Inflammatory macrophage treated with lipopolysaccharide for 4 hours (primary cell): ENCODE measurements at places on chromosomes 7 and 10.

DNA sequence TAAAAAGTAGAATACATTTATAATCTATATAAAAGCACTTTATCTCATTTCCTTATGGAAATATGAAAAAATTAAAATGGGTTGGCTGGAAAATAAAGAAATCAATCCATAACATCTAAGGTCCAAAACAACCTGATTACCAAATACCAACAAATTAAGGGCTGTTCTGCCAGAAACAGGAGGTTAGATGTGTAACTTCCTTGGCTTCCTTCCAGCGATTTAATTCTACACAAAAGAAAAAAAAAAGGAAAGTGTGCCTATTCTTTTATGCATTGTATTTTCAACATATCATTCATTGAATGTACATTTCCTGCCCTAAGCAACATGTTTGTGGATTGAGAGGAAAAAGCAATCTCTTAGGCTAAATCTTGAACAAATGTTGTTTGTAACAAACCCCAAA, 36.2 kb upstream of the USP6NL start:
- no peak for DNase-seq

- no peak for DNase-seq
Measured at GRCh38 chr10:1150638-1150955, 94.4 kb downstream of the WDR37 start.

- no peak for DNase-seq
Measured at GRCh38 chr10:61136139-61136538, 192.2 kb upstream of the RHOBTB1 start.

DNA sequence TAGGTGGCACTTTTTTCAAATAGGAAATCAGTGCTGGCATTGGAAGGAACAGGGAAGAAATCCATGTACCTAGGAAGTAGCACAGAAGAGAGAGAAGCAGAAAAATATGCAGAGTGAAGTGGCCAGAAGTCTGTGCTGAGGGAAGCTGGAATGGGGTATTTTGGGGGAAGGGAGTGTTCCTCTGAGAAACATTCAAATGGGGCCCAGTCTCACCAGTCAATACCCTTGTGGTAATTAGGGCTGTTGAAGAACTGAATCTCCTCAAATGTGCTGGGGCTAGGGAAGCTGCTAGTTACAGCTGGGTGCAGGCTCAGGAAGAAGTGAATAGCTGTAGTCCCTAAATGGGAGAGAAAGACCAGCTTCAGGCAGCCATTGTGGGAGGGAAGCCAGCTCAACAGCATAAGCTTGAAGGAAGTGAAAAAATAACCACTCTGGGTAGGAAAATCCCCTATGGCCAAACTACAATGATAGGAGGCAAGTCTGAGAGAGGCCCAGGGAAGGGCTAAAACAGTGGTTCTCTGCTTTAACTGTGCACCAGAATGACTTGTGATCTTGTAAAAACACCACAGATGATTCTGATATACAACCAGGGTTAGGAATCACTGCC, 7.6 kb downstream of the NDST2 start:
- peak; percentile 76 for DNase-seq

DNA sequence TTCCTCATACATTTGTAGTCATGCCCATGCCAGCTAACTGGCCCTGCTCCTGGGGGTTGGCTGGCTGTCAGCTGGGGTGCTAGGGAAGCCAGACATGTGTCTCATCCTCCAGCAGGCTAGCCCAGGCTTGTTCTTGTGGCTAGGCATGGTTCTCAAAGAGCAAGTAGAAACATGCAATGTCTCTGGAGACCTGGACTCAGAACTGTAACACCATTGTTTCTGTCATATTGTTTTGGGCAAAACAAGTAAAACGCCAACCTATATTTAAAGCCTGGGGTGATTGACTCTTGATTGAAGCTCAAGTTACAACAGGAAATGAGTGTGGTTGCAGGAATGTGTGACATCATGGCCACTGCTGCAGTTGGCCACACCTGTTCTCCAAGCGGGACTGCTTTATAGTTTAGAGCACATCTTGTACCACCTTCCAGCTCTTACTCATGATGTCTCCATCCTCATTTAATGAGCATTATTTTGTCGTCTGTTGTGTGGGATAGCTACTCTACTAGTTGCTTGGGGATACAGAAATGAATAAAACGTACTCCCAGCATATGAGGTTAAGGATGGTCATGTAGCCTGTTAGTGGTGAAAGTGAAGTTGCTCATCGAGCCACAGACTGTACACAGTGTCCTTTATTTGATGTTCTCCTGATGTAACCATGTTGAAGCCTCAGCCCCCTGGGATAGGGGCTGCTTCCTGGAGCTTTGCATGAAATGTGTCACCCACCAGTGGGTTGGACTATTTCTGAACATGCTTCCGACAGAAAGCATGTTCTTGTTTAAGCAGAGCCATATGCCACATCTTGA, 168.4 kb downstream of the SORCS3 start:
- DNase-seq, result no peak

GRCh38 chr7:39130274-39130673, 152.6 kb downstream of the POU6F2 start:
- no peak for DNase-seq

DNA sequence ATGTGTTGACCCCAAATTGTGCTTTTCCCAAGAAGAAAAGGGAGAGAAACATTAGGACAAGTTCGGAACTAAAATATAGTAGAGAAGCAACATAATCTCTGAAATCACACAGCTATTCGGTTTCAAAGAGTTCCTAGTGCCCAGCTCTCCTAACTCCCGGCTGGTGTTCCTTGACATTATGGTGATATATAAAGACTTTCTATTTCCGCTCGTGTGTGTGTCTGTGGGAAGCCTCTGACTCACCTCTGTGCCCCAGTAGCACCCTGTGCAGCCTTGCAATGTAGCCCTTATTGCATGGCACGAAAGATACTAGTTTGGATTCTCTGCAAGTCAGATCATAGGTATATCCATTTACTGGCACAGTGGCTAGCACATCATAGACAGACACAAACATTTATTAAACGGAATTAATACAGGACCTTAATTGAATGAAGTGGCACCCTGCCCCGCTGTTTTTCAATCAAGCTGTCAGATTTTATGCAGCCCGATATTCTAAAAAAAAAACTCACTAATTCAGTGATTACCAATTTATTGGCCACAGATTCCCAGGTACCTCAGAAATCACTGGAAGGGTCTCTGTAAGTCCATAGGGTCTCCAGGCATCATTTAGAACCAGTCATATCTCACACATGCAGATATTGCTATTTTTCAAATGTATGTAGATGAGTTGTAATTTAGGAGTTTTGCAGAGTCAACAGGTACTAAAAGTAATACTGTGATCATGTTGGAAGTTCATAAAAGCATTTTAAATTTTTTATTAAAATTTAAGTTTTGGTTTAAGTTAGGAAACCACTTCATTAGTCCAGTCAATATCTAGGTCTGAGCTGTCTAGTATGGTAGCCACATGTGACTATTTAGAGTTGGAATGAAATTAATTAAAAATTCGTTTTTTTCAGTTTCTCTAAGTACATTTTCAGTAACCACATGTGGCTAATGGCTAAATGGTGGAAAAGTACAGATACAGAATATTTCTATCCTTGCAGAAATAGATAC, 43.3 kb downstream of the SFTPD start:
- DNase-seq, result peak; percentile 47

- DNase-seq, result no peak
Measured at GRCh38 chr10:24343686-24344085, 134.7 kb downstream of the KIAA1217 start.

GRCh38 chr7:76294344-76295024, 8.0 kb upstream of the HSPB1 start:
- peak; percentile 91 for DNase-seq

DNA sequence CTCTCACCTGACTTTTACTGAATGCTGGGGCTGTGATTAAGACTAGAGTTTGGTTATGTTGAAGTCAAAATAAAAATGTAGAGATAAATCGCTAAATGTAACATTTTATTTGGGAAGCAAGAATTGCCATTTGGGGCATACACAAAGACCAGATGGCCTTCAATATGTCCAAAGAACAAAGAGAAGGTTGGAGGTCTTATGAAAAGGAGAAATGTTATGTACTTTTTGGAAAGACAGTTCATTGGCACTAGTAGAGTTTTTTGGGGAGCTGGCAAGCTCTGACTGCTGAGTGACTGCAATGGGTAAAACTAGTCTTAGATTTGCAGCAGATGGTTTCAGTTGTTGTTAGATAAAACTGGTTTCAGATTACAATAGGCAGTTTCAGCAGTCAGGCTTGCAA, 35.6 kb upstream of the GALNT17 start:
- DNase-seq, result no peak

- peak; percentile 7 for DNase-seq
Measured at GRCh38 chr7:25319707-25320106, 91.4 kb upstream of the NPVF start.

GRCh38 chr10:78953113-78953798, 115.5 kb upstream of the ZMIZ1 start:
- DNase-seq, result no peak

DNA sequence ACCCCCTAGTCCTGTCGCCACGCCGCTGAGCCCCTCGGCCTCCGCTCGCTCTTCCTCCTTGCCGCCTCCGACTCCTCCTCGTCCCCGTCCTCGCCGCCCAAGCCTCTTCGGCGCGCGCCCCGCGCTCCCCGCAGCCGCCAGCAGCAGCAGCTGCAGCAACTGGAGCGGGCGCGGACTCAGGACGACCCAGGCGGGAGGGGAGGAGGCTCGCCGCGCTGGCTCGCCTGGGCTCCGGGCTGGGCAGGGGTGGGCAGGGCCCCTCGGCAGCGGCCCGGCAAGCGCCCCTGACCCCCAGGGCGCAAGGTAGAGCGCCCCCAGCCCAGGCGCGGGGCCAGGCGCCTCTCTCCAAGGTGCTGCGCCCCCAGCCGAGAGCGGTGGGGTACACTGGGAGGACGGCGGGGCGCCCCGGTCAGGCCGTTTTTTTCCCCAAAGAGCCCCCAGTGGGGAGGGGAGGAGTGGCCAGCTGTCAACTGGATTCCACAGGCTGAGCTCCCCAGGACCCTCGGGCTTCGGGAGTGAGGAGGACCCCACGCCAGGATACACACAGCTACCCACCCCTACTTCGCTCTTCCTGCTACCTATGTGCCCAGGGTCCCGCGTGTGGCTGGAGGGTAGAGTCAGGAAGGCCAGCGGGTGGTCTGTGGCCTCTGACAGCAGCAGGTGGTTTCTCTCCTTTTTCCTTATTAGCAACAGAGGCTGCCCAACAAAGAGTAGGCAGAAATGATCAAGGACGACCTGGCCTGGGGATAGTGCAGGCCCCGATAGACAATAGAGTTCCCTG, 903 bp upstream of the KCNMA1 start:
- no peak for DNase-seq

DNA sequence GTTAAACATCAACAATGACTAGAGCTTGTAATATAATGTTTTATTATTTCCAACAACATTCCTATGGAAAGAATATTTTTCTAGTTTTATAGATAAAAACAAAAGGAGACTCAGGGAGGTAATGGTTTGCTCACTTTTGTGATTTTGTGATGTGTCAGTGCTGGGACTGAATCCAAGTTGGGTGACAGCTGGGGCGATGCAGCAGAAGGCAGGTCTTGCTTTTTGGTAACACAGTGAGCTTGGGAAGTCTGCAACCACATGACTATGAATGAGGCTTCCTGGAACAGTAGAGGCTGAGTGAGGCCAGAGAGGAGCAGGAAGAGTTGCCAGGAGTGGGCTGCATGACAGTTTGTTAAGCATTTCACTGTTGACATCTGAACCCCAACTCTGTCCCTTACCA, 4.9 kb upstream of the YKT6 start:
- DNase-seq, result peak; percentile 7

DNA sequence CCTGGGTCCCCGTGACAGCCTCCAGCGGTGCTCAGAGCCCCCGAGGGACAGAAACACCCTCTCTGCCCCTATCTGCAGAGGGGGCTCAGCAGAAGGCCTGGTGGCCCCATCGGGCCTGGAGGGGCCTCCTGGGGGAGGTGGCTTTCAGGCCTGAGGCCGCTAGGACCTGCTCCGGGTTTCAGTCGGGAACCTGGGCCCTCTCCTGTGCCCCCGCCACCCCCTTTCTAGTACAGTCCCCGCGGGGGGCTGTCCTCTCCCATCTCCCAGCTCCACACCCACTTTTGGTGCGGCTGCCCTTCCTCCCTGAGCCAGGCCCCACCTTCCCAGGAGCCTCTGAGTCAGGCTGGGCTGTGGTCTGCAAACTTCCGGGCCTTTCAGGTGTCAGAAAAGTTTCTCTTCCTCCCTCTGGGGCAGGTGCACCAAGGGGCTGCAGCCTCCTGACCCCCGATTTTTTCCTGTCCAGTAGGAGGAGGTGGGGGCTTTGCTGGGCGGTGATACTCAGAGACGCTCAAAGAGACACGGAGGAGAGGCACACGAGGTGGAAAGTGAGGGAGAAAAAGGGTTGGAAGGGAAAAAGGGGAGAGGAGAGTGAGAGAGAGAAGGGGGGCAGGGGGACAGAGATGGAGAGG, 692 bp downstream of the CARD11 start:
- no peak for DNase-seq

DNA sequence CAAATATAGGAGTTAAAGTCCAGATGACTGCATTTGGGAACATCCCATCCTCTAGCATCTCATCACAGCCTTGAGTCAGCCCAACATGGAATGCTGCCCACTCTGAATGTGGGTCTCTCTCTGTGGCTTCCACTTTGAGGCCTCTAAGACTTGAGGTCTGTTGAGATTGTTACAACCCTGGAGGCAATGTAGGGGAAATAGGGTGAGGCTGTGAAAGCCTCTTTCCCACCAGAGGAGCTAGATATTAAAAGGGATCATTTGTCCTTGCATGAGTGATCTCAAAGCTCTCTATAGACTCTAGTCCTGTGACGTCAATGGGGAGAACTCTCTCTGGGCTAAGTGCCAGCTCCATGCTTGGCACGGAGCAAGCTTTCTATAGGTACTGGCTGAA, 6.4 kb upstream of the GOLGA7B start:
- DNase-seq, result no peak

DNA sequence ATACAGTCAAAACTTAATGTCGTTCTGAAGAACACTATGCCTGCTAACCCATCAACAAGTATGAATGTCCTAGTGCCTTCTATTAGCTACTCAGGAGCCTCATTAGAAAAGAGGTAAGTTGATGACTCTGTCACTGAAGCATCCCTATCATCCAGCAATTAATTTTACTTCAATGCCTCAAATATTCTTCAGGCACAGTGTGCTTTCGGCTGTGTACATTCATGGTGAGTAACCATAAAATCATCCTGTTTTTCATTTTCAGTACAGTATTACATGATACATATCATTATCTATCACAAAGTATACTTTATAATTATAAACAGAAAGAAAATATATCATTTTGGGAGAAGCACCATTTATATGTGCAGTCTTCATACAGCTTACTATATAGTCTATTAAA, 495.5 kb upstream of the ZWINT start:
- no peak for DNase-seq

- DNase-seq, result no peak
Measured at GRCh38 chr10:48390933-48391845, 84.7 kb downstream of the MAPK8 start.

DNA sequence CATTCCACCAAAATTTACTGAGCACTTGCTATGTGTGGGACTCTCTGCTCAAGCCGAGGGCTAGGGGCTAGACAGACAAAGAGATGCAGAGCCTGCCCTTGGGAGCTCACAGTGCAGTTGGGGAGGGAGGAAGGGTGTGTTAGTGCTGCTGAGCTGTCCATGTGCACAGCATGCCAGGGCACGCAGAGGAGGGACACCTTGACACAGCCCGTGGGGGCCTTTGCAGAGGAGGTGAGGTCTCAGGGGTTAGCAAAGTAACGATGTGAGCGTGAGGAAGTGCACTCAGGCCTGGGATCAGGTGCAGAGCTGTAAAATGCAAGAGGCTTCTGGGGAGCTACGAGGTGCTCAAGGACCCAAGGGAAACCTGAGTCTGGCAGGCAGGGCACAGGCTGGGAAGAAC, 16.3 kb downstream of the PRKCQ start:
- DNase-seq, result no peak
